ENCODE measurements at places on chromosomes 3 and 15.

DNA sequence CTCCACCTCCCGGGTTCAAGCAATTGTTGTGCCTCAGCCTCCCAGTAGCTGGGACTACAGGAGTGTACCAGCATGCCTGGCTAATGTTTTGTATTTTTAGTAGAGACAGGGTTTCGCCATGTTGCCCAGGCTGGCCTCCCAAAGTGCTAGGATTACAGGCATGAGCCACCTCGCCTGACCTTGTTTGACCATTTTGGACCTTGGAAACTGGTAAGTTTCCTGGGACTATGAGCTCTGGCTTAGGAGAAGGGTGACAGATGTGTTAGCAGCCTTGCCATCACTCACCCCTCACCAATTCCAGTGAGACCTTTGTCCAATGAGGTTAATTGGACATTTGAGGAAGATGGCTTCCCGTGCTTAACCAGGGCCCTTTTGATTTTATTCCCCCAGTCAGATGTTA, 19.9 kb downstream of the DNASE1L3 start:
- no peak for DNase-seq

DNA sequence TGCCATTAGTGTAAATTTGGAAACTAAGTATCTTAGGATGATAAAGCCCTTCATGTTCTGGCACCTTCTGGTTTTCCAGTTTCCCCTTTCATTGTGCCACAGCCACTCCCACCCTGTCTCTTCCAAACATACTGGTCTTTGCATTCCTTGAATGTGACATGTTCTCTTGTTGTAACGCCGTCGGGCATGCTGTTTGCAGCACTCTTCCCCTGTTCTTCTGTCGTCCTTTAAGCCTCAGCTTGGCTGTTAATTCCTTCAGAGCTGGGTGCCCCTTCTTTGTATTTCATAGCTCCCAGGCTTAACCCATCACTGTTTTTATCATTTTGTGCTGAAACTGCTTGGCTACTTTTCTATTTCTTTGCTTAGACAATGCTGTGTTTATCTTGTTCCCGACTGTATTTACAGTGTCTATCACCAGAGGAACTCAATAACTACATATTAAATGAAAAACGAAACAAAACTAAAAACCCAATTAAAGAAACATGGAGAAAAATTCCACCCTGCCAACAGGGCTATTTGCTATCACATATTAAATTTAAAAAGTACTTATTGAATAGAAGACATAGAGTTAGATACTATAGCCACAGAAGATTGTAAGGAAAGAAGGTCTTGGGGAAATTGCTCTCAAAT, 95.4 kb upstream of the KCNAB1 start:
- DNase-seq = no peak

DNA sequence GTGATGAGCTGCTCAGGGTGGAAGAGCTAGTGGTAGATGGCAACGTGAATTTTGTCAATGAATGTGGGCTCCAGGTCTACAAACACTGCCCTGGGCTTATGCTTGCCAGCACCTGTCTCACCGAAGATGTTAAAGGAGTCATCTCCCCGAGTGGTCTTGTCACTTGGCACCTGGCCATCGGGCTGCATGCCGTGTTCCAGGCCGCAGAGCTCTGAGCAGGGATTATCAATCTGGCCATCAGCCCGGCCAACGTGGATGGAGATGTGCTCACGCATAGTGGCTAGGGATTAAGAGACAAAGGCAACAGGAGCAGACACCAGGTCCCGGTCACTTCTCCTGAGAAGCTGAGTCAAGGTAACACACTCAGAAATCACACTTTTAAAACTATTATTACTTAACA, 54.8 kb upstream of the ACTC1 start:
- DNase-seq = no peak

DNA sequence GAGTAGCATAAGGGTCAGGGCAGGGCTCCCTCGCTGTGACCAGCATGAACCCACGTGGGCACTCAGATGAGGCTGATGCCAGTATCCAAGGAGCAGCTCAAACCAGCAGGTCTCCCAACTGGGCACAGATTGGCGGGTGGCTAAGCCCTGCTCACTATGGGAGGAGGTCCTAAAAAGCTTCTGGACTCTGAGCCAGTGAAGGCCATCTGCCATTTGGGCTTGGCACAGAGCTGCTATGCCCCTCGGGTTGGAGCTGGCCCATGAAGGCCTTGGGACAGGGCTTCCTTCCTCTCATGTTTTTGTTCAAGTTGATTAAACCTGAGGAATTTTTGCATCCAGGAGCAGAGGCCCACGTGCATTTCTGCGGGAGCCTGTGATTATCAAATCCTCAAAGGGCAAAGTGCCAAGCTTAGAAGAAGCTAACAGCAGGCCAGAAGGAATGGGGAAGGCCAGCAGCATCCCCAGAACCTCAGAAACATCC, 4.3 kb upstream of the STRA6 start:
- DNase-seq = peak; percentile 69

GRCh38 chr3:122609798-122610559, 32.5 kb downstream of the PARP15 start:
- DNase-seq = peak; percentile 78

GRCh38 chr3:10284496-10284895, 8.3 kb downstream of the GHRL start:
- no peak for DNase-seq

- DNase-seq = peak; percentile 45
Observed at GRCh38 chr3:129855832-129856419, 37.6 kb downstream of the TMCC1 start.

- peak; percentile 40 for DNase-seq
Observed at GRCh38 chr15:100918690-100919480, at the start of gene LRRK1. LRRK1 (plus strand) TSS chr15:100919357; CDS start chr15:100924633, 5,276 bp downstream.

DNA sequence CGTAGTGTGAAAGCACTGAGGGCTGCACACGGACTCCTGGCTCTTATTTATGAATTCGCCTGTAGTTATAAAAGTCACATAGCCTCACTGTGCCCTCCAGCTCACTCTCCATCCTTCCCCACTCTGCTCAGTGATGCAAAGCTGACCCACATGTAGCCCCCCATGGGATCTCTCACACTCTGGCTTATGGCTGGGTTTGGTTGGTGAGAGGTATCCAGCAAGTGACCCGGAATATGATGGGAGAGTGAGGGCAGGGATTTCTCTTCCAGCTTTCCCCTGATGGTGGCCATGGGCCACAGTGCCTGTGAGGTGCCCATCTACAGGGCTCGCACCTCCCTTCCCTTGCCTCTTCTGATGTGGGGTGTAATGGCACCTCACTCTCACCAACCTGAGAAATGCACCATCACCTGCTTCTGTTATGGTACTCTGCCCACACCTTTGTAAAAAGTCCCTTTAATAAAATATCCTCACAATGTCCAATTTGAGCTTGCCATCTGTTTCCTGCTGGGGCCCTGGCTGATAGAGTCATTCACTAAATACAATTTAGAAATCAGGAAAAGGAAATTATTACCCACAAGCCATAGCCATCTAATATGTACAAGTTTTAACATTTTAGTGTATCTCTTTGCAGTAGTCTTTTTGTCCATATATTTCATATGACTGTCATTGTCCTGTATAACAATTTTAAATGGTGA, 93.6 kb downstream of the SCN11A start:
- DNase-seq = no peak

GRCh38 chr3:13707456-13707855, 158.5 kb downstream of the FBLN2 start:
- DNase-seq = no peak

GRCh38 chr3:72848703-72849081, 447 bp upstream of the SHQ1 start:
- DNase-seq = peak; percentile 11

- DNase-seq = no peak
Observed at GRCh38 chr3:15117011-15117410, 18.1 kb upstream of the RBSN start.

- no peak for DNase-seq
Observed at GRCh38 chr15:100783291-100783690, 96.3 kb upstream of the ALDH1A3 start.

- no peak for DNase-seq
Observed at GRCh38 chr3:12590096-12590495, 33.2 kb downstream of the MKRN2 start.

DNA sequence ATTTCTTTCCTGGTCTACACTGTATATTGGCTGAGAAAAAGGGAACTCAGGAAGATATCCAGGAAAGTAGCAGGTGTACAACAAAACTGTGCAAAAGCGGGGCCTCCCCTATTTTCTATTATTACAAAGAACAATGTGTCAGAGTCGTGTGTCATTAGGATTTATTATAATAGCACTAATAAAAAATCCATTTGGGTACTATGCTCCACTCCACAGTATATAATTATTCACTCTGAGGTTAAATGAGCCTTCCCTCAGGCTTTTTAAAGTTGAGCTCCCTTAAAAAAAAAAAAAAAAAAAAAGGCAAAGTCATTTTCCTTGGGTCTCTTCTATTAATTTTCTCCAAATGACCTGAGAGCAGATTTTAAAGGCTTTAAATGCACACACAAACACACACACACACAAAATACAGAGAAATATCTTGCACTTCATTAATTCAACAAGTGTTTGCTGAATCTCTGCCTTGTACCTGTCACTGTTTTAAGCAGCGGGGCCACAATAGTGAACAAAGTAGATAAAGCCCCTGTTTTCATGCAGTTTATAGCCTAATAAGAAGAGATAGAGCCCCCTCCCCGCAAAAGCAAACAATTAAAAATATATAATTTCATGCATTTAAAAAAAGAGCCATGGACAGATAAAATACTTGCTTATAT, 1.3 kb upstream of the DPP8 start:
- no peak for DNase-seq

GRCh38 chr3:141476033-141476432, 10.8 kb upstream of the RASA2 start:
- DNase-seq = no peak

- DNase-seq = no peak
Observed at GRCh38 chr3:196232154-196232881, 16.0 kb downstream of the SLC51A start.

DNA sequence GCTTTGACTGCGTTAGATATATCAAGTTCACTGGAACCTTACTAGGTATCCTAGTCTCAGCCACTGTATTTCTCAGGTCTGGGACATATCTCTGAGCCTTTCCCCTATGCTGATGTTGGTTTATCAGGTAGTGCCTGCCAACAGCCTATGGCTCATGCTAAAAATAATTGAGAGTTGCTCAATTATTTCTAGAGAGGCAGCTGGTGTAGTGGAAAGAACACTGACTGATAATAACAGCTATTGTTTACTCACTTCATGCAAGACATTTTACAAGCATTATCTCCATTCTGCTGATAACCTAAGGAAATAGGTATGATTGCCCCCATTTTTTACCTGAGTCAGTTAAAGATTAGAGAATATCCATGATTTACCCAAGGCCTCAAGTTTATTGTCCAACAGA, 231.4 kb downstream of the LRRN1 start:
- DNase-seq = no peak

DNA sequence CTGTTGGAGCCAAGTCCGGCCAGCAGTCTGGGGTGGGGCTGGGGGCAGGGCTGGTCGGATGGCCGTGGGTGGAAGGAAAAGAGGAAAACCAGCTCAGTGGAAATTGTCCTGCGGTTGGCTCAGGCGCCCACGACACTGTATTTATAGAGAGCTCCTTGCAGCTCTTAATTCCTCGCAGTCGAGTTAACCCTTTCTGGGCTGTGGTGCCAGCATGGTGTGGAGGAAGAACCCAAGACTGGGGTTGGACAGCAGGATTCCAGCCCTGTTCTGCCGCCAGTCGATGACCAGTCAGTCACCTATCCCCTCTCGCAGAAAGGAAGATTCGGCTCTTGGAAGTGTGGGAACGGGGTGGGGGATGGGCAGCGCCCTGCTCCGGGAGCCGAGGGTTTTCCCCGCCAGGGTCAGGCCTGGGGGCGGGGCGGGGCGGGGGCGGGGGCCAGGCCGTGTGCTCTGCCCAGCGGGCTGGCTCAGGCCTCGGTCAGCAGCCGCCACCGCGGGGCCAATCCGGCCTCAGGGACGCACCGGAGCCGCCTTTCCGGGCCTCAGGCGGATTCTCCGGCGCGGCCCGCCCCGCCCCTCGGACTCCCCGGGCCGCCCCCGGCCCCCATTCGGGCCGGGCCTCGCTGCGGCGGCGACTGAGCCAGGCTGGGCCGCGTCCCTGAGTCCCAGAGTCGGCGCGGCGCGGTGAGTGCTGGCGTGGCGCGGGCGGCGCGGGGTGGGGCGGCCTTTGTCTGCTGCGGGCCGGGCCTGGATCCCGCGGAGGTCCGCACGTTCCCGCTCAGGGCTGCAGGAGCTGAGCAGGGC, at the start of gene CD276:
CD276 (plus strand) TSS at position 607 of the 804 bp plus-strand sequence. CDS start 15,257 bp downstream, outside the sequence.
- peak; percentile 45 for DNase-seq

DNA sequence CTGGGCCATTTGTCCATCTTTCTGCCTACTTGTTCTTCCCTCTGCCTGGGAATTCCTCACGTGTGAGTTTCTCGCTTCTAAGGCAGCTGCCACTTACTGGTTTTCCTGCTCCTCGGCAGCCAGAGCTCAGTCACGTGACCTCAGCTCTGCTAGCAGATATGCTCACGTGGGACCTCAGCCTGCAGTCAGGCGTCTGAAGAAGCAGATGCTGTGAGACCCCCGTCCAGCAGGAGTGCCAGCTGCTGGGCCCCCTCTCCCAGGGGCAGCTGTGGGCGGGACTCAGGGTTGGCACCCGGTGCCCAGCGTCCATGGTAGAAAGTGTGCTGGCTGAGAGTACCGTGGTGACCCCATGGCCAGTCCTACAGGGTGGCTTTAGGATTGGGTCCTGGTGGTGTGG, 161.3 kb upstream of the TLE3 start:
- DNase-seq = peak; percentile 78

GRCh38 chr15:81945014-81945615, 100.7 kb downstream of the MEX3B start:
- DNase-seq = no peak

GRCh38 chr15:72141171-72142084, 23.2 kb downstream of the SENP8 start:
- no peak for DNase-seq

DNA sequence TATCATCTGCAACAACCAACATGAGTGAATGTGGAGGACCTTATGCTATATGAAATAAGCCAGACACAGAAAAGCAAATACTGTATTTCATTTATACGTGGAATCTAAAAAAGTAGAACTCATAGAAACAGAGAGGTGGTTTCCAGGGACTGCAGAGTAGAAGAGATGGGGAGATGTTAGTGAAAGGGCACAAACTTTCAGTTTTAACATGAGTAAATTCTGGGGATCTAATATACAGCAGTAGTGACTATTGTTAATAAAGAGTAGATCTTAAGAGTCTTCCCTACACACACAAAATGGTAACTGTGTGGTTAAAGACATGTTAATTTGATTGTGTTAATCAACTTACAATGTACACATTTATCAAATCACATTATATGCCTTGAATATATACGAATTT, 20.9 kb upstream of the MELTF start:
- no peak for DNase-seq

- no peak for DNase-seq
Observed at GRCh38 chr3:66312039-66312438, 91.2 kb downstream of the SLC25A26 start.

DNA sequence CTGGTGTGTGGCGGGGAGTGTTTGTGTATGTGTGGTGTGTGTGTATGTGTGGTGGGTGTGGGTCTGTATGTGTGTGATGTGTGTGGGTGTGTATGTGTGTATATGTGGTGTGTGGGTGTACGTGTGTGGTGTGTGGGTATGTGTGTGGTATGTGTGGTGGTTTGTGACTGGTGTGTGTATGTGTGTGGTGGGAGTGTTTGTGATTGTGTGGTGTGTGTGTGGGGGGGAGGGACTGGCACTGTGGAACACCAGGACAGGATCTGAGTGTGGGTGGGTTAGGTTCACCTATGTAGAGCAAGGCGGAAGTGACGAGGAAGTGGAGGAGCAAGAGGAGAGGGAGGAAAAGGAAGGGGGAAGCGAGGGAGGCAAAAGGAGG, 510.8 kb downstream of the SHQ1 start:
- DNase-seq = no peak
